ENCODE measurements at places on chromosomes 3 and 15.

GRCh38 chr3:110791995-110792686, 279.5 kb upstream of the NECTIN3 start:
- no peak for DNase-seq

DNA sequence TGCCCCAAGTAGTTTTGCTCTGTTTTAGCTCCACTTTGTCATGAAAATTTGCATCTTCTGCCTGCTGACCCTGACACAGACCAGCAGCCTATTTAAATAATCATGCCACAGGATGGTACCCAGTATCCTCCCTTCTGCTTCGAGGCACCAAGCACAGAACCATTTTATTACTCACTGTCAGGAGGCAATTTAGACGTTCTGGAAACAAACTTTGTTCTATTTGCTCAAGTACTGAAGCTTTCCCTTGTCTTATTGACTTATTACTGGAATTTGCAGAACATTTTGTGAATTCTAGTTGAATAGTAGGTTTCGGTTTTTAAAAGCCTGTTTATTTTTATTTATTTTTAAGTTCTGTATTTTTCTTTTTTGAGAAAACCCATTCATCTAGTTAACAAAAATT, 279.6 kb upstream of the GADL1 start:
- DNase-seq: no peak

GRCh38 chr3:48407542-48408099, 22.3 kb downstream of the PLXNB1 start:
- DNase-seq: no peak

- no peak for DNase-seq
Measured at GRCh38 chr3:66326340-66326739, 105.5 kb downstream of the SLC25A26 start.
